Transverse colon (tissue), 4 donors: ENCODE measurements at places on chromosomes 3 and 15. TPM values are rescaled to one million over a fixed set of nuclear protein-coding genes. Genes with fewer than 3 reads are reported as not detected.
A peak's percentile ranks its signal among the peaks of the same experiment; 100 is the strongest.

Gene KCNAB1
- total RNA-seq, result 3.0 TPM

Gene CPB1
- total RNA-seq, result 0.41 TPM

Gene KBTBD8
- 1.5 TPM for total RNA-seq

Gene DNAJC13
- total RNA-seq, result 64.5 TPM

DNA sequence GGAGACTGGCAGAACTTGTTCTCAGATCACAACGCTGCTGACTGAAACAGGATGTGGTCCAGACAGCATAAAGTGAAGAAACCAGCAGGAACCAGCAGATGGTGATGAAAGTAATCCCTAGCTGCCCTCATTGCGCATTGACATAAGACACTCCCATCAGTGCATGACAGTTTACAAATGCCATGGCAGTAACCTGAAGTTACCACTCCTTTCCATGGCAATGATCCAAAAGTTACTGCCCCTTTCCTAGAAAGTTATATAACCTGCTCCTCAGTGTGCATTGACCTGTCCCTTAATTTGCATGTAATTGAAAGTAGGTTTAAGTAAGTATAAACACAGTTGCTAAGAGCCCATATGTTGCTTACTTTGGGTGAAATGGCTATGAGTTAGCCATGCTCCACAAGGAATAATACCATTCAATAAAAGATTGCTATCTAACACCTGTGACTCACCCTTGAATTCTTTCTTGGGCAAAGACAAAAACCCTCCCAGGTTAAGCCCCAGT is 149.1 kb upstream of the CD96 start:
- no peak for DNase-seq

- DNase-seq, result no peak
Measured at GRCh38 chr15:89007989-89008388, 80.3 kb upstream of the ABHD2 start.

DNA sequence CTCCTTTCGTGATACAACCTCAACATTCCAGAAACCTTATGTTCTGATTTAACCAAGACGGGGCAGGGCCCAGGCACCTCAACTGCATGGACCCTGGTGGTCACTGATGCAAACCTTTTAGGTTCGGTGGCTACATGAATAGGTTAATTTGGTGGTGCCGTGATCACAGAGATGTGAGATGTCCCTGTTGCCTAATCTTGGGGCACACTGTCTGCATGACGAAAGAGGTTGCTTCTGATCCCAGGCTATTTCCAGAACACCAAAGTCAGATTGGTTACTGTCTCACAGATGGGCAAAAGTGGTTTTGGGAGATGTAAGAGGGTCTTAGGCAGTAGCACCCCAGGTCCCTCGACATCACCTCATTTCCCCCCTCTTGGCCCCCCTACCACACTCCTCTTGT is 4.0 kb upstream of the CCR1 start:
- DNase-seq, result no peak

Gene WNT5A
- total RNA-seq, result 15.9 TPM

- DNase-seq, result no peak
Measured at GRCh38 chr3:128950223-128950938, 43.5 kb downstream of the CFAP92 start.

DNA sequence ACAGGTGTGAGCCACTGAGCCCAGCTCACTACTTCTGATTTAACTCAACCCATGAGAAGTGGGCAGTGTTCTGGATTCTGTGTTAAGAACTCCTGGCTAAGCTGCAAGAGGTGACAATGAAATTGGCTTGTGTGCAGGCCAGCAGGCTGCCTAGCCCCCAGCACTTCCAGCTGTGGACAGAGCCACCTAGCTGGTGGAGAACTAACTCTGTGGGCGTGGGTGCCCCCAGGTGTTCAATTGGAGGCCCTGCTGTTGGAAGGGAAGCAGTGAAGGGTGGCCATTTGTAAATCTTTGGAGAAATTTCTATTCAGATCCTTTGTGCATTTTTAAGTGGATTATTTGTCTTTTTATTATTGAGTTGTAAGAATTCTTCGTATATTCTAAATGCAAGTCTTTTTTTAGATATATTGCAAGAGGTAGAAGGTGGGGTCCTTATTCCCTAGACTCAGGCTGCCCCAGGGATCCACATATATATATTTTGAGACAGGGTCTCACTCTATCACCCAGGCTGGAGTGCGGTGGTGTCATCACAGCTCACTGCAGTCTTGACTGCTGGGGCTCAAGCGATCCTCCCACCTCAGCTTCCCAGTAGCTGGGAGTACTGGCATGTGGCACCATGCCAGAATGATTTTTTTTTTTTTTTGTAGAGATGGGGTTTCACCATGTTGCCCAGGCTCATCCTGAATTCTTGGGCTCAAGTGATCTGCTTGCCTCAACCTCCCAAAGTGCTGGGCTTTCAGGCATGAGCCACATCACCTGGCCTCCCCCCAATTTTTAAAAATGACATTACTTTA is 7.2 kb upstream of the SCAMP5 start:
- DNase-seq, result peak; percentile 65

DNA sequence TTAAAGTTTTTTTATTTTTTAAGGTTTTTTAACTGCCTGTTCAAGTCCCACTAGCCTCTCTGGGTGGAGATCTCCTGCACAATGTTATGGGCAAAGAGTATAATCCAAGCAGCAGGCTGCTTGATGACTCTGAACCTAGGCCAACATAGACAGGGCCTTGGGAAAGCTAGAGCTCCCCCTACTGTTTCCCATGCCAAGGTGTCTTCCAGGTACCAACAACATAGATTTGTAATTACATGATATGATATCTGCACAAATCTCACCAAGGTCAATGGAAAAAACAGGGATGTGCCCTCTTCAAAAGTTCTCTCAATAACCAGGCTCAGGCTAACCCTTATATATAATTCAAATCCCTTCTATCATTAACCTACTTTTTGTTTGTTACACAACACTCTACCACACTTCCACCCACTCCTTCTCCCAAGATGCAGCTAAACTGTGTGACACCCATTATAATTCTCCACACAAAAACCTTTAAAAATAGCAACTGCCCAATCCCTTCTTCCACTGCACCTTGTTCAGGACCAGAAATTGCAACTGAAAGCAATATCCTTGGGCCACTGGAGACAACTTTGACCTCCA is 43.8 kb downstream of the RBM15B start:
- peak; percentile 44 for DNase-seq

DNA sequence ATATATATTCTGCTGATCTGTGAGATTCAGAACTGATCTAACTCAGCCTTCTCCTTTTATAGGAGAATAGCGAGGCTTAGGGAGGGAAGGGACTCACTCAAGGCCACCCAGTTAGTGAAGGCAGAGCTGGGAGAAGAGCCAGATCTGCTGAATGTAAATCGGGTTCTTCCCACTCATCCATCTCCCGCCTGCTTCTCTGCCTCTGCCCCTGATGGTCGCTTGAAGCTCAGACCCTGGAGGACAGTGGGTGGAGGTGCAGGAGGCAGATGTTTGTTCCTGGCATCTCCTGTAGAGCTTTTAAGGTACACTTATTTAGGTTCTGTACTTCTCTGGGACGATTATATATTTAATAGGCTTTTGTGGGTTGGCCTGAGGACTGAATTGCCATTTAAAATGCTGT is 4.3 kb downstream of the PDIA5 start:
- DNase-seq, result no peak
